ENCODE measurements at places on chromosomes 1 and 21.

DNA sequence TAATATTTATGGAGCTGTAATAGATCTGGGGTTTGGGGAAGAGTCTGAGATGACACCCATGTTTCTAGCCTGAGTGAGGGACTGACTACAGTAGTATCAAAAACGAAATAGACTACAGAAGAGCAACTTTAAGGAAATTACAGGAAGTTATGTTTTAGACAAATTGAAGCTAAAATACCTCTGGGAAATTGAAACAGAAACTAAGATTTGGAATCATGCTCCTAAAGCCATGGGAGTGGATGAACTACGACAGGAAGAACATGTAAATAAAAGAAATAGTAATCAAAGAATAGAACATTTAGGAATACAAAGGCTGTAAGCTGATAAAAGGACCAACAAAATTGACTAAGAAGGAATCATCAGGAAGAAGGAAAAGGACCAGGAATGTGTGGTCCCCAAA is 68.9 kb downstream of the KIAA0319L start:
- no peak for DNase-seq

DNA sequence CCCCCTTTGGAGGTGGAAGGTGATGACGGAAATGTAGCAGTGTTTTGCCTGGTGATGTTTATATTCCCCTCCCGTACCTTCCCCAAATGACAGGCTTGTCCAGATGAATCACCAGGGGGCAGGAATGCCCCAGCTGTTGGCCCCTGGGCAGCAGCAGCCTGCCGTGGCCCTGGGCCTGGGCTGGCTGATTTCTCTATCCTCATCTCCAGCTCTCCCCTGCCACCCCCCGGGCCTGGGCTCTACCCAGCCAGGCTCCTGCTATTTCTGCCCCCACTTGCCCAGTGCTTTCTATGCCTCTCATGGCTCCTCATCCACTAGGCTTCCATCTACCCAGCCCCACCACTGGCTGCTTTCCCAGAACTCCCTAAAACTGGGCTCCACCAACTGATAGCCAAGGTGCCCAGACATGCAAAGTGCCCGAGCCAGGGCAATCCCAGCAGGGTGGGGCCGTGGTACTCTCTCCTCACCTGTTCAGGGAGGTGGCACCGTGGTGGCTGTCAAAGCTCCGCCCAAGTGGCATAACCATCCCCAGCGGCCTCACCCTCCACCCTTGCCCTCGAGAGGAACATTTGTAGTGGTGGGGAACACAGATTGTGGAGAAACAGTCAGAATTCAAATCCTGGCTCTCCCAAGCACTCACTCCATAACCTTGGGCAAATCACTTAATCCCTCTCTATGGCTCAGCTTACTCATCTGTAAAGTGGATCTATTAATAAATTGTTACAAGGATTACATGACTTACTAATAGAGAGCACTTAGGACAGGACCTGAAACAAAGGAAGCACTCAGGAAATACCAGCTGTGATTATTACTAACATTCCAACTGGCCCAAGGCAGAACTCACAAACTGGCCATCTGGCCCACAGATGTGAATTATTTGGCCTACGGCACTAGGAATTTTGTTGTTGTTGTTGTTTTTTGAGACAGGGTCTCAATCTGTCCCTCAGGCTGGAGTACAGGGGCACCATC is 12.8 kb upstream of the ECE1 start:
- no peak for DNase-seq

DNA sequence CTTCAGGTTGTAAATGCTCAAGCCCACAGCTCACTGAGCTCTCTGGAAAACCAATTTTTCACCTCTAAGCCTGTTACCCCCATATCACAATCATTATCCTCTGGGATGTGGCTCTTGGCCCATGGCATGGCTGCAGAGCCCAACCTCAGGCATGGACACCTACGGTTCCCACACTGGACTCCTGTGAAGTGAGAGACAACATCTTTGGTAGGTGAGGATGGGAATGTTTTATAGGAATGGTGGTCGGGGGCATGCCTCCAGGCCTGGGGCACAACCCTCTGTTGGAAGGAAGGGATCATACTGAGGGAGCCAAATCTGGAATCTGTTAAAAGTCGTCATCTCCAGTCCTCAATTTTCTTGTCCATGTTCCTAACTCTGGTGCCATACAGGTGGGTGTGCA is 179.1 kb downstream of the FOXD2 start:
- DNase-seq, result no peak

GRCh38 chr1:228445843-228446650 is 29.4 kb upstream of the TRIM17 start:
- DNase-seq, result peak; percentile 59

DNA sequence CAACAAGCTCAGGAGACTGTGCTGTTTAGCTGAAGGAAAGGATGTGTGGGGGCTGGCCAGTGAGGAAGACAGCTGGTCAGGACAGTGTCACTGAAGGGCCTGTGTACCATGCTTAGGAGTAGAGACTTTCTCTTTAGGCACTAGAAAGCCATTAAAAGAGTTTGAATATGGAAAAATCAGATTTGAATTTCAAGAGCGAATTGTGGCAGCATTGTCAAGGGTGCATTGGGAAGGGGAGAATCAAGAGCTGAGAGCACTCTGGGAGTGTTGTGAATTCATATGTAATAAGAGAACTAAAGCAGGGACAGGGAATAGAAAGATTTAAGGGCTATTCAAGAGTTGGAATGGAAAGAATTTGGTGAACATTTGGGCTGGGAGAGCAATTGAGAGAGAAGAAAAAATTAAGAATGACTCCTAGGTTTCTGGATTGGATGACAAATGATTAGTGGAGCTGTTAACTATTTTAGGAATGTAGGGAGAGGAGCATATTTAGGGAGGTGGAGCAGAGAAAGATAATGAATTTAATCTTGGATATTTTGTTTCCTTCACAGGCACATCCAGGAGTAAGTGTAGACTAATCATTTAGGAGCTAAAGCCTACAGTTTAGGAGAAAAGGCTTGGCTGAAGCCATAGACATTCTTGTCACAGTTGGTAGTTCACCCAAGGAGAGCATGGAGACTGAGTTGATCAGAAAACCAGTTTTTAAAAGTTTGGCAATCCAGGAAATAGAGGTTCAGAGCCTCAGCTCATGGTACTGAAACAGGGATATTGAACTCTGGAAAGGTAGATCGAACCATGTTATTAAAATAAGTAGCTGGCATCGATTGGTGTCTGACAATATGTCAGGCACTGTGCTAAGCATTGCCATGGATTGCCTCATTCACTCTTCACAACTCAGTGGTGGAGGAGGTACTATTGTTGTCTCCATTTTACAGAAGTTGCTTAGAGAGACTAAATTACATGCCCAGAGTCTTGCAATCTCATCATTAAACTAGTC is 23.1 kb upstream of the TOR3A start:
- no peak for DNase-seq

DNA sequence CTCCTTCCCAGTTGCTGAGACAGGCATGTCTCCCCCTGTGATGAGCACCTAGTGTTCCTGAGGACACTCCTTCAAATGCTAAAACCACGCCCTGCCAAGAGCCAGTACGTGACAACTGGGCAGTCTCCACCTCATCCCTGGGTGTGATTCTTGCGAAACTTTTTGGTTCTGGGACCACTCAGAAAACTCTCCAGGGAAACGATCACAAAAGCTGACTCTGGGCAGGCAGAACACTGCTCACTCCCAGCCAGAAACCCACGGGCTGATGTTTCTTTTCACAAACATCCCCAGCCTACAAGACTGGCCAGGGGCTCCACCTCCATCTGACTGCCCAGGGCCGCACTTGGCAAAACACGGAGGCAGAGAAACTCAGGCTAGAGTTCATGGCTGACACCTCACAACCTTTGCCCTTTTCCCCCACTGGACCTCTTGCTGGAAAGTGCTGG is 24.4 kb downstream of the DHRS3 start:
- no peak for DNase-seq

- DNase-seq, result no peak
These were observed 43.6 kb downstream of the C21orf91 start for GRCh38 chr21:17775431-17776126.

DNA sequence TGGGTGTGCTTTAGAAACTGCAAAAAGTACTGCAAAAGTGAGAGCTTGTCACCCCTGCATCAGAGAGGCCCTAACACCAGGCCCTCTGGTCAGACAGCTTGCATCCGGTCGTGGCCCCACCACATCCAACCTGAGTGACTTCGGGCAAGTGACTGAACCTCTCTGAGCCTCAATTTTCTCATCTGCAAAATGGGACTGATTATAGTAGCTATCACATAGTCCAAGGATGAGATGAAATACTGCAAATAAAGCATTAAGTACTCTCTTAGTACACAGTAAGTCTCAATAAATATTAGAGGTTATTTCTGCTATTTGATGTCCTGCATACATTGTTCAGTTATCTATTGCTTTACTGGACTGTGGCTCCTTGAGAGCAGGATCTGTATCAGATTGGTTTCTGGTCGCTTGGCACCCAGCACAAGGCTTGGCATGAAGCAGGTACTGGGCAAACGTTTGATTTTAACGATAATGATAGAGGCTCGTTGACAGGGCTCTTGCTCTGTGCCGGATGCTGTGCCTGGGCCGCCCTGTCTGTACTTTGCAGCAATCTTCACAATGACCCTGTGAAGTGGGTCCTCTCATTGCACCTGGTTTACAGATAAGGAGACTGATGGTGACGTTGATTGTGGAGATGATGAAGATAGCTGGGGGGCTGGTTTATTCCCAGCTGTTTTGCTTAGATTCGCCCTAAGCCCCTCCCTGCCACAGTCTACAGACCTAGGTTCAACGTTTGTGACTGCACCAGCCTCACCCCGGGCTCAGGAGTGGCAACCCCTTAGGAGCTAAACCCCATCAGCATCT is 43.6 kb downstream of the RAP1GAP start:
- DNase-seq, result no peak

GRCh38 chr1:119549719-119550132 is 42.7 kb downstream of the HSD3B1 start:
- DNase-seq, result peak; percentile 59

- DNase-seq, result no peak
These were observed 9.2 kb downstream of the PDXK start for GRCh38 chr21:43728154-43728466.

- peak; percentile 54 for DNase-seq
These were observed 6.0 kb upstream of the TRAPPC10 start for GRCh38 chr21:44006017-44006619.

DNA sequence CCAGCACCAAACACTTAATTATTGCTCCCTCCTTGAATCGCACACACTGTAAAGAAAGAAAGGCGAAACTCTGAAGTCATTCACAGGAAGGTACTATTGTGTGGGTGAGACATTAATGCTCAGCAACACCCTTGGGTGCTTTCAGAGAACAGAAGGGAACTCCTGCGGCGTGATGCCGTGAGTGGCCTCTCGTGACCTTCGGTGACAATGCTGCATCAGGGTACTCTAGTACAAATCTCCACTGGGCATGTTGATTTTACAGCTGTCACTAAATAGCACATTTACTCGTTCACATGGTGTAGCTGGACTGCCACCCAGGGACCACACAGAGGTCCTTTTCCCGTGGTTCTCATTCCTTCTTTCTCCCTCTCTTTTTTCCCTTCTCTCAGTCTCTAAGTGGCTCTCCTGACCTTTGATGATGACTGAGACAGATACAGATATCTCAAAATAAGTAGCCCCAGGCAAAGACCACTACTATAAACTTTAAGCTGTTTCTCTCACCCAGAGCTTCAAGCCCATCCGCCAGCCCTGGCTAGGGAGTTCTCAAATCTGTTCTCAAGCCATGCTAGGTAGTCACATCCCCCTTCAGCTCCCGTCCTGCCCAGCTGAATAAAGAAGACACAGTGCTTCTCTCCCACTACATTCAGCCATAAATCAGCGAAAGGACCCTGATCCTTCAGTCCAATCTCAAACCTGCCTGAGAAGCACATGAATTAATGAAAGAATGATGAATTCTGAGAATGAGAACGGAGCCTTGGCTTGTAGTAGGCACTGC is 223.4 kb upstream of the FMN2 start:
- no peak for DNase-seq

DNA sequence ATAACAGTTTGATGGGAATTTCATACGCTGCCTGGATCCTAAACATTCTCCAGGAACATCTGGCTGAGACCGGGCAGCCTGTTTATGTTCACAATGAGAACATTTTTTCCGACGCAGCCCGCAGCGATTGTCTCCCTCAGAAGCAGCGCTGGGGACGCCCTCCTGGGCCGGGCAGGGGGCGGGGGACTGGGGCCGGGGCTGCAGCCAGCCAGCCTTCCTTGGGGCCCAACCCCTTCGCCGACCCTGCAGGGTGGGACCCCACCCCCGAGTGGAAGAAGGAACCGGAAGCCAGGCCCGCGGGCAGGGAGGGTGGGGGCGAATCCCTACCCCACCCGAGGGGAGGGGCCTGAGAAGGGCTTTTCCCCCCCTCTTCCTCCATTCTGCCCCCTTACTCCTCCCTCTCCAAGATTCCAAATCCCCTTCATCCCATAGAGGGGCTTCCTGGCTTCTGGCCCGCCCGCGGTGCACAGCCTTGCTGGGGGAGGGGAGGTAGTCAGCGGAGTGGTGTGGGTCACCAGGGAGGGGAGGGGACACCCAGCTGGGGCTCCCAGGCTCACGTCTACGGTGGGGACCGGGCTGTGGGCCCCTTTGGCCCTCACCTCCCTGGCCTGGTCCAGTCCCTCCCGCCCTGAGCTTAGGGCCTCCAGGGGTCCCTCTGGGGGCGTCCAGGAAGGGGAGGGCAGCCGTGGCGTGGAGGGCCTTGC is 60.6 kb downstream of the WNT9A start:
- no peak for DNase-seq

- DNase-seq, result peak; percentile 93
These were observed 38.0 kb upstream of the COL18A1 start for GRCh38 chr21:45366931-45367401.

- DNase-seq, result no peak
These were observed 88.3 kb upstream of the TNFSF4 start for GRCh38 chr1:173295391-173295790.

DNA sequence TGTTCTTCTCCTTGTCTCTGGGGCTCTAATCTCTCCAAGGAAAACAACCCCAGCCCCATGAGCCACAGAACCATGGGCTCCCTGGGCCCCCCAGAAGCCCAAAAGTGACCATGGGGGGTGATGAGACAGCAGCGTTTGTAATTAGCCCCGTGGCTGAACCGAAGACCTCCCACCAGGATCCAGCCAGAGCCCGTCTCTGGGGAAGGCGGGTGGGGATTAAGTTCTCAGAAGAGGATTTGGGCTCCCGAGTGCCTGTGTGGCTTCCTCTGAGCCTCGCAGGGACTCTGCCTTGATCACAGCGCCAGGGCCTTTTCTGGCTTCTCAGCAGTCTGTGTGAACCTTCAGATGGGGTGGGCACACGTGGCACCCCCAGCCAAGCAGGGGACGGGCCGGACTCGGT is 77.0 kb downstream of the ALPL start:
- peak; percentile 7 for DNase-seq

GRCh38 chr1:159180516-159180915 is 9.1 kb downstream of the CADM3 start:
- no peak for DNase-seq

DNA sequence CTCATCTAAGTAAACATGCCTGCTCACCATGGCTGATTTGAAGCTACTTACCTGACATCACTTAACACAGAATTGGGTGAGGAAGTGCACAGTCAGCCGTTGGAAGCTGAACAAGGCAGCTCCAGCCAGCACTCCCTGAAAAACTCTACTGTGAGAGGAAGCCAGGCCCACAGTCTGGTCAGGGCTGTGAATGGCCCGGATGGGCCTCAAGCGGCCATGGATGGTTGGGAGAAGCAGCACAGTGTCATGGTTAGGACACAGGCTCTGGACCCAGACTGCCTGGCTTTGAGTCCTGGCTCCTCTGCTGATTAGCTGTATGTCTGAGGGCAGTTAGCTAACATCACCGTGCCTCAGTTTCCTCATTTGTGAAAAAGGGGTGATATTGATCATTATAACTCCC is 267.8 kb downstream of the GRIK3 start:
- DNase-seq, result no peak
